Tibial nerve (tissue), 4 donors: ENCODE measurements at places on chromosomes 1 and 21. TPM values are rescaled to one million over a fixed set of nuclear protein-coding genes. Genes with fewer than 3 reads are reported as not detected.
A peak's percentile ranks its signal among the peaks of the same experiment; 100 is the strongest.

The ZNF678 gene
- total RNA-seq, result 14.2 TPM

The C1orf87 gene
- total RNA-seq, result not detected

GRCh38 chr1:226723657-226724532 lies 15.2 kb downstream of the ITPKB start:
- DNase-seq, result peak; percentile 63

DNA sequence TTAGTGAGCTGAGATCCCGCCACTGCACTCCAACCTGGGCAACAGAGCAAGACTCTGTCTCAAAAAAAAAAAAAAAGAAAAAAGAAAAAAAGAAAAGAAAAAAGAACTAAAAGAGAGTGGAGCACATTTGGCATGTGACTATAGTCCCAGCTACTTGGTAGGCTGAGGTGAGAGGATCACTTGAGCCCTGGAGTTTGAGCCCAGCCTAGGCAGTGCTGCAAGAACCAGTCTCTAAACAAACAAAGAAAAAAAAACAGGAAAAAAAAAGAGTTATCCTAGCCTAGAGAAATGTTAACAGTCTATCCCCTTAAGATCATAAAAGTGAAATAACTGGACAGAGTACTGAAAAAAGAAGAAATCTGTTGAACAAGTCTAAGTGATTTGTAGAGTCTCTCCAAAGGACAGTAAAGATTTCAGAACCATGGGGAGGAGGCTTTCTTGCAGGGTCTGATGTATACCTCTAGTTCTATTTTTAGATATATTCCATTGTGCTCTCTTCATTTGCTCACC lies 4.5 kb upstream of the PRDX1 start:
- DNase-seq, result no peak

DNA sequence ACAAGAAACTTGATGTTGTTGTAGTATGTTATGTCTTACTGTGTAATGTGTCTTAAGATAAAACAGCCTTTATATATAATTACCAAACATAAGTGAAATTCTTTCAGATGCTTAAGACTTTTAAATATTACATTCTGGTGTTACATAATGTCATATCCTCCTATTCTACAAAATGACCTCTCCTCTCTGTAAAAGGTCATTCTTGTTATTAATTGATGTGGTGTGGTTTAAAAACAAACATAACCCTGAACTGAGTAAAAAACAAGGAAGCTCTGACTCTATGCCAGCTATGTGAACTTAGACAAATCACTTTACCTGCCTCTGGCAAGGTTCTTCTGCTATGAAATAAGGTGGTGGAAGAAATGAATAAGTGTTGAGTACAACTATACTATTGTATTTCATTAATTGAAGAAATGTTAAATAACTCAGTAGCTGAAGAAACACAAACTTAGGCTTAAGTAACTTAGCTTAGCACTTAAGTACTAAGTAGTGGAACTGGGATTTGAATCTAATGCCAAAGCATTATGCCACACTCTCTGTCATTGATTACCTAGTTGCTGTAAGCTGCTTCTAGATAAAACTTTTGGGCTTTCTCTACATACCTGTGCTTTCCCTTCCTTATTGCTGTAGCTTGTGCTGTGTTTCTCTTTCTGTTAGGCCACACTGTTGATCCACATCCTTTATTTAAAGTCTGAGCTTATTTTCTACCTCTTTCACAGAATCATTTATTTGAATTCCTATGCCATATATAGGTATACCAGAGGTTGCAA lies 859 bp upstream of the ANGPTL1 start:
- DNase-seq, result no peak

- no peak for DNase-seq
Measured at GRCh38 chr1:234479310-234479559, 256 bp upstream of the TARBP1 start.

- no peak for DNase-seq
Measured at GRCh38 chr1:38686927-38687255, 172.7 kb downstream of the RRAGC start.

DNA sequence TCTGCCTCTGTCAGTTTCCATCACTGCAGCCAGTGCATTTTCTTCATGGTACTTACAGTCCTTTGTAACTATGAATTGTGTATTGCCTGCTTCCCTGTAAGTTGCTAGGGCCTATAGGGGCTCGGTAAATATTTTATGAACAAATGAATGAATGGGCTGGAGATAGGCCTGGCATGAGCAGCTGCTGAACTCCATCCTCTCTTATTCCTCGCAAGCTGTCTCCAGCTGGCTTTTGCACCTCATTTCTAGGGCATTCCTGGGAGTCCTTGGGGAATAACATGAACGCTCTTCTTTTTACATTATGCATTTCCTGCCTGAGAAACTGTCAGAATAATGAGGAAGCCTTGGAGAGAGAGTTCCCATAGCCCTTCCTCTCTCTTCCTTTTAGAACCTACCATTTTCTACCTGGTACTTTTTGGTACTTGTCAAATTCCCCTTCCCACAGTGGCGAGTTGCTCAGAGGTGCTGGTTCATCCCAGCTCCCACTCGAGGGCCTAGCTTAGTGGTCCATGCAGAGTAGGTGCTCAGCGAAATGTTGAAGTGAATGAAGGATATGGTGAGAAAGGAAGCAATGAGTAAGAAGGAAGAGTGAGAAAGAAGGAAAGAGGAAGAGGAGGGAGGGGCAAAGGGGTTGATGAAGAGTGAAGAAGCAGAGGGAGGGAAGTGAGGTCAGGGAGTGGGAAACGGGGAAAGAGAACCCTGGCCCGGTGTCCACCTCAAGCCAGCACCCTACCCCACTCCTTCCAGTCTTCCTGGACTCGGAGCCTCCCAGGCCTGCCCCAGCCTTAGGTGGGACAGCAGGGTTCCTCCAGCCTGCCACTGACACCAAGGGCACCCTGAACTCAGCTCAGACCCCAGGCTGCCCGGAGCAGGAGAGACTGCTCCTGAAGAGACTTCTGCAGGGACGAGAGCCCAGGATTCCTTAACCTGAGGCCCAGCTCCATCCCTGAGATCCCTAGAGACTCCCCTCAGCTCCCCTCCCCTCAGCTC lies 29.6 kb downstream of the KCNC4 start:
- DNase-seq, result no peak

- DNase-seq, result no peak
Measured at GRCh38 chr1:170415710-170416372, 116.1 kb upstream of the GORAB start.

GRCh38 chr1:51071291-51072042 lies 30.6 kb upstream of the C1orf185 start:
- no peak for DNase-seq
